ENCODE measurements at places on chromosomes 2 and 18. TPM values are rescaled to one million over a fixed set of nuclear protein-coding genes. Genes with fewer than 3 reads are reported as not detected.

DNA sequence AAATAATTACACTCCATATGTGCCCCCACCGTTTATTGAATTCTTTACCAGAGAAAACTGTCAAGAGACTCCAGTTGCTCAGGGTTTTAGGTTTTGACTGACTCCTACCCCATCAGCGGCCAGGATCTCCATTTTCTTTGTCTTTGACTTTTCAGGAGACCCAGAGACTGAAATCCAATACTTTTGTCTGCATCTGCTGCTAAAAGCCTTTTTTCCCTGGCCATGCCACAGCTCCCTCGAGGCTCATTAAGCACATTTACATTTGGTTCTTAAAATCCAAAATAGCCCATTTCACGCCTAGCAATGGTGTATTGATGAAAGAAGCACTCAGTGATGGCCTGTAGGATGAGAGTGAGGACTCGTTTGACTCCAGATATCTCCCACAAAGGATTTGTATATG is 332.6 kb upstream of the ACVR2A start:
- no peaks in the 10 kb centered on the region for H3K27me3 ChIP-seq
- H3K4me1 ChIP-seq: no peaks in the 10 kb centered on the region
- no peak for DNase-seq
- no peaks in the 10 kb centered on the region for H3K36me3 ChIP-seq
- H3K27ac ChIP-seq: no peak overlapping the region

DNA sequence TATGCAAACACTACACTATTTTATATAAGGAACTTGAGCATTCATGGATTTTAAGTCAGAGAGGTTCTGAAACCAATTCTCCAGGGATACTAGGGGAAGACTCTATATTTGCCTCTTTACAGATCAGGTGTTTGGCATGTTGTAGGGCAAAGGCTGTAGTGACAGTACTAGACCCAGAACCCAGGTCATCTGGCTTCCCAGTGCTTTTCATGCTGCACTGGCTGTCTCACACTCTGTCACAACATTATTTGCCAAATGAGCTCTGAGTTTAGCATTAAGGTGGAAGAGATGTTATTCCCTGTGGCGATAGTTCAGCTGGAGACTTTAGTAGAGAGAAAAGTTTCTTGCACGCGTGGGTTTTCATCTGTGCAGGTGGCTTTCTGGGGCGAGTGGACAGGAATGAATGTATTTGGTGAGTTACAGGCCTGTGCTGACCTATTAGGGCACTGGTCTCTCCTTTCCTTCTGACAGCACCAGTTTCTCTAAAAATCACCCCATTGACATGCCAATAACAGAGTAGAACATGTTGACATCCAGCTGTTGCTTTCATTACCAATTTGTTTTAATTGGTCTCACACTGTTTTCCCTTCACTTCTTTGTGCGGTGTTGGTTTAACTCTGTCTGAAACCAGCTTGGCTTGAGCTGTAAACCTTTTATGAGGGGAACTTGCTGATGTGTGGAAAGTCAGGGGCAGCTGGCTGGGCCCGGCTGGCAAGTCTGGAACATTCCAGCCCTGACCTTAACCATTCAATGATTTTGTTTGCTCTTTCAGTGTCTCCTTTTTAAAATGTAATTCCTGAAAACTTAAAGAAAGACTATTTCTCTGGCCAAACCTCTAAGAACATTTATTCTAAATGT is 643.0 kb upstream of the FAM98A start:
- no peak overlapping the region for H3K27ac ChIP-seq
- no peak overlapping the region for H3K4me3 ChIP-seq

DNA sequence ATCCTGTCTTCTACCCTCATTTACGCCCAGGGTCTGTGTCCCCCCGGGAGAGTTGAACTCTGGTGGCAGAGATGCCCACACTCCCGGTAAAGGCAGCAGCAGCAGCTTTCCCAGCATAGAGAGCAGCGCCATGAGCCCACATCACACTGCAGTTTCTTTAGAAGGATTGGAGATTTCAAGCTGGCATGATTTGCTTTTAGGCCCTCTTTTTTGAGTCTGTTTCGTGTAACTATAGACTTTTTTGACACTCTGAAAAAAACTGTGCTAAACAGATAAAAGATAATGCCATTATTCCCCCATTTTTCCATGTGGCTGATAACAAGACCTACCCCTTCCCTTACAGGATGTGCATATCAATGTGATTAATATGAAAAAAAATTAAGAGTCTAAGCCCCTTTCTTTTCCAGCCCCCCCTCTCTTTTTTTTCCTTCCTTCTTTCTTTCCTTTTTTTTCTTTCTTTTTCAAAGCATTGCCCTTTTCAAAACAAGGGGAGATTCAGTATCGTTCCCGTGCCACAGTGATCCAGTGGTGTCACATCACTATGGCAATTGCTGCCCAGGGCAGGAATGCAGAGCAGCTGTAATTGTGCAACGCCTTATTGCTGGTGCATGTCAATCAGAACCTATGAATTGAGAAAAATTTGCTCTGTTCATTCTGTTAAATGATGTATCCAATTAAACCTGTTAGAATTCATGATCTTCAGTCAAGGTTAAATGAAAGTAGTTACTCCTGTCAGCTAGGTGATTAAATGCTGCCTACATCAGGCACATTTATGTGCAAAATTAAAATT is 104.5 kb downstream of the CDCA7 start:
- H3K36me3 ChIP-seq: no peaks in the 10 kb centered on the region
- H3K4me3 ChIP-seq: no peak overlapping the region
- DNase-seq: no peak

DNA sequence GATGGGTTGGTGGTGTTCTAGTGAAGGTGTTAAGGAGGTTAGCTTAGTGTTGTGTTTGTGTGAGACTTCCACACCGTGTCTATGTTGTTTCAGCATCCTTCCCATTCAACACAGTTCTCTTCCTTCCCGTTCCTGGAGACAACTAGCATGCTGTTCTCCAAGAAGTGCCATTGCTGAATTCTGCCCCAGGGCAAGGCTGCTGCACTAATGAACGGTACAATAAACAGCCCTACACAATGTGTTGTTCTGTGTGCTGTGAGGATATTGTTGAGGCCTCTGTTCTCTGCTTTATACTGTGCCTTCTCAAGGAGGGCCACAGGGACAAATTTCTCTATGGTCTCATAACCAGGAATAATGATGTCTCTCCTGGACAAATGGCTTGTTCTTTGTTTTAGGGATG is 39.8 kb upstream of the ZEB2 start:
- no peak overlapping the region for H3K4me3 ChIP-seq
- DNase-seq: no peak
- H3K27ac ChIP-seq: no peak overlapping the region

DNA sequence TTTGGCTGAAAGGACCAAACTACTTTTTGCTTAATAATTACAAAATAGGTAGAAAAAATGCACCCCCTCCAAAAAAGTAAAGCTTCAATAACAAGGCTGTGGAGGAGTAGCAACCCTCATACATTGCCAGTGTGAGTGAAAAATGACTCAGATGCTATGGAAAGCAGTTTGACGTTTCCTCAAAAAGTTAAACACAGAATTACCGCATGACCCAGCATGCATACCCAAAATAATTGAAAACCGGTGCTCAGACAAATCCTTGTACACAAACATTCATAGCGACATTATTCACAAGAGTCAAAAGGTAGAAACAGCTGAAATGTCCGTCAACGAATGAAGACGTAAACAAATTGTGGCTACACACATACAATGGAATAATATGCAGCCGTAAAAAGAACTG is 38.8 kb upstream of the DAPL1 start:
- no peak overlapping the region for H3K4me3 ChIP-seq
- no peaks in the 10 kb centered on the region for H3K27me3 ChIP-seq
- H3K4me1 ChIP-seq: no peaks in the 10 kb centered on the region
- no peak overlapping the region for H3K27ac ChIP-seq
- DNase-seq: no peak
- no peaks in the 10 kb centered on the region for H3K36me3 ChIP-seq

GRCh38 chr18:10526561-10526949 is 728 bp downstream of the NAPG start:
- H3K4me3 ChIP-seq: peak overlapping the region; percentile 84
- peaks cover 21% of the 10 kb centered on the region for H3K4me1 ChIP-seq
- DNase-seq: no peak
- H3K36me3 ChIP-seq: no peaks in the 10 kb centered on the region
- H3K27me3 ChIP-seq: no peaks in the 10 kb centered on the region

GRCh38 chr18:72502671-72503431 is 41.3 kb downstream of the CBLN2 start:
- H3K27ac ChIP-seq: no peak overlapping the region
- no peaks in the 10 kb centered on the region for H3K27me3 ChIP-seq
- no peaks in the 10 kb centered on the region for H3K36me3 ChIP-seq
- H3K4me3 ChIP-seq: no peak overlapping the region

DNA sequence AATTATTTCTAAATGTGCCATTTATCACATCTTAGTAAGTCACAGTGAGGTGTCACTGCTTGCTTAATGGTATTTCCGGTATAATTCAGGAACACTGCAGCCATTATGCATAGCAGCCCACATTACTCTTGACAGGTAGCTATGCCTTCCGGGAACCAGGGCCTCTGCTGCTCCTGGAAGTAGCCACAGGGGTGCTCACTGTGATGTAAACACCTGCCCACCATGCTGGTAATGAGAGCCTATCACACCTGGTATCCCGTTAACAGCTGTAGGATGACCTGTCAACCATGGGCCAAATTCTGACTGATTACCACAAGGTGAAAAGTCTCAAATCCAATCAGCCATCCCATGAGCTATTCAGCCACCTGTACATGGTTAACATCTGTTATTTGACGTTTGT is 647.0 kb upstream of the NXPH2 start:
- DNase-seq: no peak
- no peaks in the 10 kb centered on the region for H3K27me3 ChIP-seq
- no peak overlapping the region for H3K4me3 ChIP-seq
- no peak overlapping the region for H3K27ac ChIP-seq

GRCh38 chr2:33373986-33374385 is 102.5 kb upstream of the RASGRP3 start:
- H3K4me1 ChIP-seq: no peaks in the 10 kb centered on the region
- H3K36me3 ChIP-seq: no peaks in the 10 kb centered on the region
- DNase-seq: no peak
- H3K4me3 ChIP-seq: no peak overlapping the region

DNA sequence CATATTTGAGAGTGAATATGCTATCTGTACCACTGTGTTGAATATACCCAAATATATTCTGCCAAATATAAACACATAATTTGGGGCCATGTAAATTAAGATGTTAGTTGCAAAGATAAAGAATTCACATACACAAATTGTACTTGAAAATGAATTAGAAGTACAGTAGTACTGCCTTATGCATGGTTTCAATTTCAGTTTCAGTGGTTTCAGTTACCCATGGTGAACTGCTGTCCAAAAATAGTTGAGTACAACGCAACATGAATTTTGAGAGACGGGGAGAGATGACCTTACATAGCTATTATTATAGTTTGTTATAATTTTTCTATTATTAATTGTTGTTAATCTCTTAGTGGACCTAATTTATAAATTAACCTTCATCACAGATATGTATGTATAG is 1313.0 kb upstream of the FAM98A start:
- no peaks in the 10 kb centered on the region for H3K4me1 ChIP-seq
- no peak for DNase-seq
- H3K36me3 ChIP-seq: no peaks in the 10 kb centered on the region
- H3K4me3 ChIP-seq: no peak overlapping the region
- no peak overlapping the region for H3K27ac ChIP-seq

- H3K27me3 ChIP-seq: no peaks in the 10 kb centered on the region
- H3K27ac ChIP-seq: no peak overlapping the region
- H3K4me3 ChIP-seq: no peak overlapping the region
- no peak for DNase-seq
- H3K4me1 ChIP-seq: no peaks in the 10 kb centered on the region
Observed at GRCh38 chr2:68263632-68264031, 11.3 kb upstream of the PPP3R1 start.

DNA sequence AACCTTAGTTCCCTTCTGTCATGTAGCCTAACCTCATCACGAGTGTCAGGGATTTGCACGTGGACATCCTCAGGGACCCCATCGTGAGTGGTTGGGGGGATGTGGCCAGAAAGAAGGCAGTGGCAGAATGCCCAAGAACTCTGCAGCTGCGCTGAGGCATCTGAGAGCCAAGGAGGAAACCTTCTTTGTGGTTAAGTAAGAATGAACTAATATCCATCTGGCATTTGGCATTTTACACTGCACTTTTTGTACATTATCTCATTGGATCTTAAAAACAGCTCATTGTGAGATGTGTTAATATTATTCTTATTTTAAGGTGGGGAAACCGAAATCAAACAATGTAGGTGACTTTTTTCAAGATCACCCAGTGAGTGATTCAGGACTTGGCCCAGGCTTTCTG is 32.6 kb upstream of the APCDD1 start:
- no peak overlapping the region for H3K27ac ChIP-seq
- DNase-seq: no peak
- no peak overlapping the region for H3K4me3 ChIP-seq
- no peaks in the 10 kb centered on the region for H3K4me1 ChIP-seq
- H3K36me3 ChIP-seq: no peaks in the 10 kb centered on the region

DNA sequence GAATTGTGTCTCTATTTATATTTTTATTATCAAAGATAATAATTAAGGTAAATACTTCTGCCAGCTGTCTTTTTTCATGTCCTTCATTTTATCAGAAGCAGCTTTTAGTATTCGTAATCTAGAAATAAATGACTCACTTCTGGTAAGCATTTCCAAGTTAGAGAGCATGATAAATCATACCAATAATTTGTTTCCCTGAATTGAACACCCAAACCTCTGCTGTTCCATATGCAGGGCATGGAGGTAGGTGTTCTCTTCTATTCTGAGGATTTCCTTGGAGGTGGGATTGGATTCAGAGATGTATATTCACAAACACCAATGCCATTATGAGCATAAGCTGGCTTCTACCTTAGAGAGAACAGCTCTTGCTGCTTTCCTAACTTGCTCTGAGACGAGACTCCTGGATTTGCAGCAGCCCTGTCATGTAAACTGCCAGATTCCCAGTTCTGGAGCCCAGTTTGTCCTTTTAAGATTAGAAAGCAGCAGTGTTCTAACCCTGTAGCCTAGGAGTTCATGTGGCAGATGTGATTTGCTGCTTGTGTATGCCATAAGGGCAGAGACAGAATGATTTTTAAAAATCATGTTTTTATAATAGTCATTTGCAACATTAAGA is 47.5 kb downstream of the SKA1 start:
- H3K27me3 ChIP-seq: no peaks in the 10 kb centered on the region
- H3K36me3 ChIP-seq: no peaks in the 10 kb centered on the region
- H3K4me3 ChIP-seq: no peak overlapping the region
- no peak for DNase-seq

GRCh38 chr2:158497486-158497885 is 40.7 kb downstream of the PKP4 start:
- no peak for DNase-seq
- no peak overlapping the region for H3K27ac ChIP-seq
- no peak overlapping the region for H3K4me3 ChIP-seq
- H3K36me3 ChIP-seq: no peaks in the 10 kb centered on the region

The RAB6C gene
- 0.09 TPM for total RNA-seq

The CRIM1 gene
- total RNA-seq: 34.1 TPM

The KIAA2012 gene
- not detected for total RNA-seq

The PRKRA gene
- 42.1 TPM for total RNA-seq

The PCARE gene
- not detected for total RNA-seq

The ZAP70 gene
- total RNA-seq: 954 TPM

The SERPINB11 gene
- not detected for total RNA-seq
